ENCODE measurements at places on chromosomes 3 and 15.

- DNase-seq, result peak; percentile 89
Observed at GRCh38 chr3:33645060-33645647, 72.9 kb downstream of the CLASP2 start.

DNA sequence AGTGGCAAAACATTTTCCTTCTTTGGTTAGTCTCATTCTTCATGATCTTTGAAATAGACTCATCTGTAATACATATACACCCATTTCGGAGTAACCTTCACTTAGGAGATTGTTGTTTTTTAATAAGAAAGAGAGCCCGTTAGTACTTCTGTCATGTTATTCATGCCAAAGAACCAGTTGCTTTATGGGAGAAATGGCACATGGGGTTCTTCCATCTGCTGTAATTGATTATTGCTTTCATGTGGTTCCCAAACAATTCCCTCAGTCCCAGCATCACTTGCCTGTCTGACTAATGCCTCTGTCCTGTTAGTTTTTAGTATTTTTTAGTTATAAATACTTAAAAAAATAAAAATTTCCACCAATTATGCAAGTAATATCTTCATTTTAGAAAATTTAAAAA, 33.8 kb upstream of the FAH start:
- DNase-seq, result peak; percentile 19

GRCh38 chr3:128496019-128496601, 3.1 kb upstream of the GATA2 start:
- peak; percentile 50 for DNase-seq

GRCh38 chr3:132709761-132710160, 12.4 kb downstream of the NPHP3 start:
- DNase-seq, result no peak

DNA sequence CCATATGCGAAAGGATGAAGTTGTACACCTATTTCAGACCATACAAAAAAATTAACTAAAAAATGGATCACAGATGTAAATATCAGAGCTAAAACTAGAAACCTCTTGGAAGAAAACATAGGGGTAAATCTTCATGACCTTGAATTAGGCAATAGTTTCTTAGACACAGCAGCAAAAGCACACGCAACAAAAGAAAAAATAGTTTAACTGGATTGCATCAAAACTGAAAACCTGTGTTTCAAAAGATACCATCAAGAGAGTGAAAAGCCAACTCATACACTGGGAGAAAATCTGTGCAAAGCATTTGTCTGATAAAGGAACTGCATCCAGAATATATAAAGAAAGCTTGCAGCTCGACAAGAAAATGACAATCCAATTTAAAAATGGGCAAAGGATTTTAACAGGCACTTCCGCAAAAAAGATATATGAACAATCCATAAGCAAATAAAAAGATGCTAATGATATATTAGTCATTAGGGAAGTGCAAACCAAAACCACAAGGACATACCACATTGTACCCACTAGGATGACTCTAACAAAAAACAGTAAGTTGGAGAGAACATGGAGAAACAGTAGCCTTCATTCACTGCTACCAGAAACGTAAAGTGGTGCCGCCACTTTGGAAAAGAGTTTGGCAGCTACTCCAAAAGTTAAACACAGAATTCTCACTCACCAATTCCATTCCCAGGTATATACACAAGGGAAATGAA, 263.1 kb downstream of the ADAMTS17 start:
- DNase-seq, result no peak

DNA sequence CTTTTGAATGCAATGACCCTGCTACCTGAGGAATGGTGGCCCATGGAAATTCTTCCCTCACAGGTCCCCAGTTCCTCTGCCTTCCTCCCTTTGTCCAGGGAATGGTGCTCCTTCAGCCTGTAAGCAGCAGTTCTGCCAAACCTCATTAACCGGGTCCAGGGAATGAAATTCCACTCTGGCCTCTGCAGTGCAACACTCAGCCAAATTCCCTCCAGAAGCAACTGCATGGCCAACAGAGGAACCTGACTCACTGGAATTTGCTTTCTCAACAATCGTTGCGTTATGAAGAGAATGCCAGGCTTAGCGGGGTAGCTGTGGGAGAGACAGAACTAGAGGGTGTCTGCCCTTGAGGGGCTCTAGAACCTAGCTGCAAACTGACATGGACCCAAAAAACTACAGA, 449.4 kb upstream of the PROK2 start:
- no peak for DNase-seq

DNA sequence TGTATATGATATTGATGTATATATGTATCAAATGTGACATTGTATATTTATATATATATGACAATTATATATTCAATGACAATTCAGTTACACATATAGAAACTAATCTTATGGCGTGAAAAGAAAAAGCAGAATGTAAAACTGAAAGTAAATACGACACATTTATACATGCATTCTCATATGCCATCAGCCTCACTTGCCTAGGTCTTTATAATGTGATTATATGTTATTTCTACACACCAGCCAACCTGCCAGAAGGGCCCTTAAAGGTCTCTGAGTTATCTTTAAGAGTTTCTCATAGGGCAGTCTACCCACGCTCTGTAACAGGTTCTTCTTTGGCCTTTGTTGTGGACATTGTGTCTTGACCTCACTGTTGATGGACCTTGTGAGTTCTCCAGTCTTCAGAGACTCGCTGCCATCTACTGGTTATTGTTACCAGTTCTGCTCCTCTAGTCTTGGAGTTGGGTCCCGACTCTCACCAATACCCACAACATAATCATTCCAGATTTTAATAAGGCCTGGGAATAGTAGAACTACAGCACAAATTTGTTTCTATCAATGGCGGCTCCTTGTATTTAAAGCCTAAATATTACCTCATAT, 371.5 kb upstream of the GOLIM4 start:
- no peak for DNase-seq

- no peak for DNase-seq
Observed at GRCh38 chr15:95459273-95459672, 871.2 kb upstream of the NR2F2 start.
